ENCODE measurements at places on chromosomes 4 and X.
A peak's percentile ranks its signal among the peaks of the same experiment; 100 is the strongest.

GRCh38 chr4:177728361-177729152, 286.3 kb upstream of the AGA start:
- no peak for DNase-seq

GRCh38 chr4:48602763-48603162, 112.7 kb downstream of the ZAR1 start:
- DNase-seq: no peak

DNA sequence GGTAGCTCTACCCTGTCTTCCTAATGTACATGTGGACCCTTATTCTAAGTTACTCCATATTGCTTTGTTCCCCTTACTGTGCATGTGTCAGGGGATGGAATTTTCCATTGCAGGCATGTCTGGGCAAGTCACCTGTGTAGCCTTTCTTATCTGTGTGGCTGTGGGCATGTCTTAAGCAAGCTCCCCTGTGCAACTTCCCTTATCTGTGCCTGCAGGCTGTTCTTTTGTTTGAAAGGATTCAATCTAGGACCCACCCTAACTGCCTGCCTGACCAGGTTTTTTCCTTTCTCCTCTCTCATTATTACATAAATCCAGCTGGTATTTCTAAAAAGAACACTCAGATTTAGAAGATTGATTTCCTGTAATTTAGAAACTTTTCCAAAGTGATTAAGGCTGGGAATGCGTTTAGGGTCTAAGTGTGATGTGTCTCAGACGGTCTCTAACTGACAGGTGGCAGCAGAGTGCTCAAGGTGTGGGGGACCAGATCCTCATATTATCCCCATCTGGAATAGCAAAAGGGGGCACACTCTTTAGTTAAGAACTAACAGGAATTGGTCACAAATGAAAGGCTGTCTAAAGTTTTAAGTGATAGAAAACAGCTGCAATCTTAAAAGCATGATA, 198.9 kb upstream of the PPP1R2C start:
- no peak for DNase-seq

GRCh38 chr4:43853565-43854264, 594.9 kb downstream of the KCTD8 start:
- no peak for DNase-seq

DNA sequence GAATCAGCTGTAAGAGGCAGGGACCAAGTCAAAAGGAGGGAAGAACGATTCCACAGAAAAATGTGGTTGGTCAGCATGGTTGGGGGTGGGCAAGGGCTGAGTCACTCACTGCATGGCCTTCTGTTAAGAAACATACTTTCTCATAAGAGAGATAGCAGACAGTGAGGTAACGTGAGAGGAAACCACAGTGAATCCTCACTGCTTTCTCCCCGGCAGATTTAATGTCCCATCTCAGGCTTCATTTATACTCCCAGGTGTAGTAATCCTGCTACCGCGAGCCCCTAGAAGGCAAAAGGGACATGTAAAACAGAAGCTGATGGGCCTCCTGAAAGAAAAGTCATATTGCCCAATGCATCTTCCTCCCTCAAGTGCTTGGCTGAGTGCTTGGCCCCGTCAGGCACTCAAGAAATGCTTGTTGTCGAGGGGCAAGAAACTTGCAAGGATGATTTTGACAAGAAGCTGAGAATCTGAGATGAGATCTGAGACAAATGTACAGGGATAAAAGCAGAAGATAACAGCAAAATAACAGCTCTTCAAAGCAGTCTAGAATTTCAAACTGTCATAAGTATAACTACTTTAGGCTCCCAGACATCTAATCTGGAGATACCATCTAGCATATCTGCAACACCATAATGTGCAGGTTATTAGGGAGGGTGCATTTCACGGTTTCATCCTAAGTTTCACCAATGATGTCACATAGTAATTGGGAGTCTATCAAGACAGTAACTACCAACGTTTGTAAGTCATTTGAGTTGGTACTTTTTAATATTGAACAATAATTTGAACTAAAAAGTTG, 40.2 kb downstream of the SH3KBP1 start:
- peak; percentile 71 for DNase-seq

DNA sequence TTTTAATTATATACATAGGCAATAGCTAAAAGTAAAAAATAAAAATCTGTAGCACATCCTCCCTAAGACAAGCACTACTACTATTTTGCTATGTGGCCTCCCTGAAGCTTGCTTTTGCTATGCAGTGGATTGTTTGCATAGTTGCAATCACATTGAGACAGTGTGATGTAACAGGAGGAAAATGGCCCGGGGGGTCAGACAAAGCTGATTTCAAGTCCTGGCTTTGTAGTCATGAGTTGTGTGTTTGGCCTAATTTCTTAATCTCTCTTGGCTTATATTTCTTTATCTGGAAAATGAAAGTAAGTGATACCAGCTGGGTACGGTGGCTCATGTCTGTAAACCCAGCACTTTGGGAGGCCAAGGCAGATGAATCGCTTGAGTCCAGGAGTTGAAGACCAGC, 166.6 kb downstream of the LHFPL1 start:
- no peak for DNase-seq

DNA sequence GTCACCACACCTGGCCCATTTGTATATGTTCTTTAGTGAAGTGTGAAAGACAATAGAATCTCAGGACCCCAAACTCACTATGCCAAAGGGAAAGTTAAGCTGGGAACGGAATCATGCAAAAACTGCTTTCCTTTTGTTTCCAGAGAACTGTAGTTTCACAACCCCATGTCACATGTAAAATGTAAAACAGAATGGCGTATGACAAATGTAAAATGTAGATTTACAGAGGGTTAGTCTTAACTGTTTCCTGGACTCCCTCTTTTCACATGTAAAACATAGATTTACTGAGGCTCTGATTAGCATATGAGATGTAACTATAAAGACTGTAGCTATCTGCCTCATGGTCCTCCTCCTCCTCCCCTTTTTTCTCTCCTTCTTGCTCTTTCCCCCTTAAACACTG, 66.3 kb downstream of the ABLIM2 start:
- DNase-seq: no peak

GRCh38 chrX:19188566-19188965, 66.3 kb upstream of the ADGRG2 start:
- DNase-seq: no peak

- no peak for DNase-seq
These were observed 58.2 kb upstream of the DKK2 start for GRCh38 chr4:107094332-107094731.

GRCh38 chr4:141853091-141853764, 216.8 kb downstream of the IL15 start:
- DNase-seq: no peak

GRCh38 chrX:37986893-37987292, 19.5 kb upstream of the SYTL5 start:
- DNase-seq: no peak

DNA sequence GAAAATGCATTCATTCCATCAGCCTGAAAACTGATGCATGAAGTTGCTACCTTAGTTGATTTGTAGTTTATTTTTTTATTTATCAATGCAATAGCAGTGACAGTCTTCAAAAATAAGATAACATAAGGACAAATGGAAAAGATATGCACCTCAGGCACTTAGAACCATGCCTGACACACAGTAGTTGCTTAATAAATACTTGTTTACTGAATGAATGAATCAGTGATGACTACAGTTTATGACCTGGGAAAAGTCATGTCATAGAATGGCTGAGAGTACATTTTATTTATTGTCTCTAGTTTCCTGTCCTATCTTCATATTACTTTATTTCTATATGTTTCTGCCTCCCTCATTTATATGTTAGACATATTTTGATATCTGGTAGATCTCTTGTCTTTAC, 171.8 kb downstream of the TLL1 start:
- no peak for DNase-seq

- no peak for DNase-seq
These were observed 97.9 kb upstream of the METTL14 start for GRCh38 chr4:118587116-118587831.

GRCh38 chr4:20283039-20283438, 31.3 kb downstream of the SLIT2 start:
- no peak for DNase-seq

- no peak for DNase-seq
These were observed 13.9 kb downstream of the QDPR start for GRCh38 chr4:17497890-17498523.

DNA sequence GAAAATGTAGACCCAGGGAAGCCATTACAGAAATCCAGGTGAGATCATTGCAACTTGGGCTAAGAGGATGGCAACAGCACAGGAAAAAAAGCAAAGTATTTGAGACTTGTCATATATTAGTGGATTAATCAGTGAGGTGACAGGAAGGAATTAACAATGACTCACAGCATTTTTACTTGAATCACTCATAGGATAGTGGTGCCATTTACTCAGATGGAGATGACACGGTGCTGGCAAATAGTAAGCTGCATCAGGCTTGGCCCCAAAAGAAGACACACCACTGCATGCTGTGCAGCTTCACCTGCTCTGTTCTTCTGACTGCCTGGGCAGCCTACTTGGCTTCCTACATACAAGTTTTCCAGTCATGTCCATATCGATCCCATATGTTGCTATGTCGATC, 144.8 kb downstream of the FRYL start:
- DNase-seq: peak; percentile 58

DNA sequence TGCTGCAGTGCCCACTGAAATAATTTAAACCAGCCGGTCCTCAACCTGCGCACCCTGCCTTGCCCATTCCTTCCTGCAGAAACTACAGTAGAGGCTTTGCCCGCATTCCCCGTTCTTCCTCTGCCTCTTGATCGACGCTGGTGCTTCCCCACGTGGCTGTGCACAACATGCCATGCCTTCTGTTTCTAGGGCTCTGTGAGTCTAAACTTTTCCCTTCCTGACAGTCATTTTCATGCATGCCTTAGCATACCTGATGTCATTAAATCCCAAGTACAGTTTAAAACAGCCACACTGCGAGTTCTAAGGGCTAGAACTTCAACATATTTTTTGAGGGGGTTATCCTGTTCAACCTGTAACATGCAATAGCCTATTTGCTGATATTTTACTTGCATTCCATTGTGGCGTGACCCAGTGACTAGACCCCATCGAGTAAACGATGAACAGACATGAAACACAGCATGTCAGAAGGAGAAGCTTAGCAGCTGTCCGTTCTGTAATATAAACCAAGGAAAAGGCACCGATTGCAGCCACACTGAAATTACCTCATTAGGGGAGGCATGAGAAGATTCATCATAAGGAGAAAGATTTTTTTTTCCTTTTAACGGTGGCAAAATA, 232.5 kb downstream of the ARHGAP10 start:
- no peak for DNase-seq

- no peak for DNase-seq
These were observed 111.2 kb upstream of the GRXCR1 start for GRCh38 chr4:42781315-42781714.

DNA sequence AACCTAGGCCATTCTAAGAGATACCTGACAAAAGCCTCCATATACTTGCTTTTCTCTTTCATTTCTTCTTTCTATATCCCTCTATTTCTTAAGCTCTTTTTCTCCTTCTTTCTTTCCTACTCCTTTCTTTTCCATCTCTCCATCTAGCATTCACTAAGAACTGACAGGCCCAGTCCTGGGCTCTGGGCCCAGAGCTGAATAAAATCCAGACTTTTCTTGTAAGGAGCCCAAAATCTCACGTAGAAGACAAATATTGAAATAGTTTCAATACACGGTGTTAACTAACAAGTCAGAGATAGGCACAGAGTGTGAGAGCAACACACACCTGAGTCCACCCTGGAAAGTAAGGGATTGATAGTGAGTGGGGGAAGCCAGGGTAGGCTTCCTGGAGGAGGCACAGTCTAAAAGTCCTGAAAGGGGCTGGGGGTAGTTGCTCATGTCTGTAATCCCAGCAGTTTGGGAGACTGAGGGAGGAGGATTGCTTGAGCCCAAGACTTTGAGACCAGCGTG, 73.2 kb upstream of the EFNB1 start:
- no peak for DNase-seq

DNA sequence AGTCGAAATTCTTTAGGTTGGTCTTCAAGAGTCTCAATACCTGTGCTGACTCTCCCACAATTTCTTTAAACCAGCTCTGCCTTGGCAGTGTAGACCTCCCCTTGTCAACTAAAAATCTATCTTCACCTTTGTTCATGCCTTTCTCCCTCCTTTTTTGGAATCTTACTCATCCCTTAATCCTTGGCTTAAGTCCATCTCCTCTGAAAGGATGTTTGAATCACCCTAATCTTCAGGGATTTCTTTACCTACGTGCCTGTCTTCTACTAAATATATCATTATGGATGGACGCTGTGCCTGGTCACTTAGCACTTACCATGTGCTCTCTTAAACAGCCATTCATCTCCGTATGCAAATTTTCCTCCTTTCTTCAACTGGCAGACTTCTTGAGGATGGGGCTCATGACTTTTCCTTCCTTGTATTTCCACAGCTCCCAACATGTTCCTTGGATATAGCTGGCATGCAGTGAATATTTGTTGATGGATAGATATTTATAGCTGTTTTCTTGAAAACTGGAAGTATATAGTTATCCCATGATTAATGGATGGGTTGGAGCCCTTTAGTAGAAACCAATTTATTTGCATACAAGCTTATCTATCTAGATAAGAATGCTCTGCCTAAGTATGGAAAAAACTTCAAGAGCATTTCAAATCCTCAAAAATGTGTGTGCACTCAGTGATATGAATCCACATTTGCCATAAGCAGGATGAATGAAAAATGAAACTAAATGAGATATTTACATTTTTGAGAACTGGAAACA, 166.6 kb downstream of the SPRY1 start:
- no peak for DNase-seq

- DNase-seq: no peak
These were observed 124.8 kb upstream of the KLF8 start for GRCh38 chrX:56107320-56107719.

DNA sequence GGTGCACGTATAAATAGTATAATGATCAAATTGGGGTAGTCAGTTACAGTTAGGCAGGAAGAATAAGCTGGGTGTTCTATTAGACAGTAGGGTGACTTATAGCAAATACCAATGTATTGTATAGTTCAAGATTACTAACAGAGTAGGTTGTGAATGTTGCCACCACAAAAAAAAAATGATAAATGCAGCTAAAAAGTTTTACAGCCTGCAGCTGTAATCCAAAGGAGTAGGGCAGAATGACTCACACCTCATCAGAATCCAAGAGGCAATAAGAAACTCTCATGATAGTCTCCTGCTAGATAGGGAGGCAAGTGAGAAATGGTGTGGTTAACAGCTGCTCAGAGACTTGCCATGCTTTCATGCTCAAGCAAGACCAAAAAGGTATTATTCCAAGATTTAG, 19.6 kb upstream of the TCEAL4 start:
- no peak for DNase-seq

GRCh38 chr4:99144070-99144469, at the start of gene ADH4:
TSS of gene ADH4 (minus strand) at chr4:99144297. CDS start at chr4:99144222, 75 bp downstream.
- DNase-seq: no peak

DNA sequence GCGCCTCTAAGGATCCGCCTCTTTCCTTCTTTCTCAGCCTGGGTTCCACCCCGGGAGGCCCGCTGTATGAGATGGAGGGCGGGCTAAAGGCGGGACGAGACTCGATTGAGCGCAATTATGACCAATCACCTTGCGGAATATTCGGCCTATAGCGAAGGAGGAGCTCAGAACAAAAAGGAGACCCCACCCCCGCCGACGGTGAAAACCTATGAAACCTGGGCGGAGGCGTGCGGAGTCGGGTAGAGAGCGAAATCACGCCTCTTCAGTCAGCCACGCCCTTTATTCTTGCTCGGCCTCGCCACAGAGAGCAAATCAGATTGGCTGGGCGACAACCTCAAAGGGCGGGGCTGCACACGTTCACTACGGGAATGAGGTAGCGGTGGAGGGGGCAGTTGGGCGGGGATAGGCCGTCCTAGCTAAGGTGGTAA, 615 bp upstream of the CDK16 start:
- peak; percentile 96 for DNase-seq

Data from suppressor macrophage treated with lipopolysaccharide for 1 hour (primary cell).